ENCODE measurements at places on chromosomes 3 and 15. TPM values are rescaled to one million over a fixed set of nuclear protein-coding genes. Genes with fewer than 3 reads are reported as not detected.

NOP10 gene
- total RNA-seq = 239 TPM

GRCh38 chr3:141191097-141191749 is 40.4 kb upstream of the PXYLP1 start:
- H3K27ac ChIP-seq = no peak overlapping the region
- H3K36me3 ChIP-seq = no peaks in the 10 kb centered on the region
- no peaks in the 10 kb centered on the region for H3K27me3 ChIP-seq
- DNase-seq = no peak
- no peaks in the 10 kb centered on the region for H3K4me1 ChIP-seq
- no peak overlapping the region for H3K4me3 ChIP-seq

STARD9 gene
- 2.7 TPM for total RNA-seq

DNA sequence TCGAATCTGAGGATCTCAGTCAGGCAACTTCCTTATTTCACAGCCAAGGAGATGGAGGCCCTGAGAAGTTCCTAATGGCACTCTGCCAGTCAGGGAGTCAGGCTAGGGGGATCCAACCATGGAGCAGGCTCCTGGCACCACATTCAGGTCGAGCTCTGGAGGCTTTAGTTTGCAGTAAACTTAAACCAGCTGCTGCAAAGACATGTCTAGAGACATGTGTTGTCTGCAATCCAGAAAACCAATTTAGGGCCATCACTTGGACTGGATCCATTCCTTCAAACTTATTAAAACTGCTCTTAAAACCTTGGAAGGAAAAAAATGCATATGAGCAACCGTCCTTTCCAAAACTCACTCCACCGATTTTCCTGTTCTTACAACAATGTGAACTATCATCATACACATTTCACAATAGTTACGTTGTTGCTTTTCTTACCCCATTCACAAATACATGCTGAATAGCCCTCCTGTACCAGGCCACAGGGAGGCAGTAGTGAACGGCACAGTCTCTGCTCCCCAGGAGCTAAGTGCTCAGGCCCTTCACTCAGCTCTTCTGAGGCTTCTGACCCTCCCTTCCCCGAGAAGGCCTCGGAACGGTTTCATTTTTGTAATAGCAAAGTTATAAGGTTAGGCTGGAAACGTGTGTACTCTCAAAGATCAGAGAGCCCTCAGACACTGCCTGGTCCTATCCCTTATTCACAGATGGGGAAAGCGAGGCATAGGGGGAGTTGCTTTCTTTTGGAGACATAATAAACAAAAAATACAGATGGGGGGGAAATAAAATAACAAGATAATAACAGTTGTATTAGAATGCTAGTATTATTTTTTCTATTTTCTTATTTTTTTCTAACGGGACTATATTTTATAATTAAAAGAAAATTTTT is 20.1 kb downstream of the RFT1 start:
- DNase-seq = peak; percentile 74
- peaks cover 11% of the 10 kb centered on the region for H3K4me1 ChIP-seq
- H3K36me3 ChIP-seq = peaks cover 2% of the 10 kb centered on the region
- no peaks in the 10 kb centered on the region for H3K27me3 ChIP-seq

GREM1 gene
- 0.11 TPM for total RNA-seq

All from HepG2 (cell line).